Activated T-cell treated with anti-CD3 and anti-CD28 coated beads for 4 hours (primary cell): ENCODE measurements at places on chromosomes 12 and 14.

DNA sequence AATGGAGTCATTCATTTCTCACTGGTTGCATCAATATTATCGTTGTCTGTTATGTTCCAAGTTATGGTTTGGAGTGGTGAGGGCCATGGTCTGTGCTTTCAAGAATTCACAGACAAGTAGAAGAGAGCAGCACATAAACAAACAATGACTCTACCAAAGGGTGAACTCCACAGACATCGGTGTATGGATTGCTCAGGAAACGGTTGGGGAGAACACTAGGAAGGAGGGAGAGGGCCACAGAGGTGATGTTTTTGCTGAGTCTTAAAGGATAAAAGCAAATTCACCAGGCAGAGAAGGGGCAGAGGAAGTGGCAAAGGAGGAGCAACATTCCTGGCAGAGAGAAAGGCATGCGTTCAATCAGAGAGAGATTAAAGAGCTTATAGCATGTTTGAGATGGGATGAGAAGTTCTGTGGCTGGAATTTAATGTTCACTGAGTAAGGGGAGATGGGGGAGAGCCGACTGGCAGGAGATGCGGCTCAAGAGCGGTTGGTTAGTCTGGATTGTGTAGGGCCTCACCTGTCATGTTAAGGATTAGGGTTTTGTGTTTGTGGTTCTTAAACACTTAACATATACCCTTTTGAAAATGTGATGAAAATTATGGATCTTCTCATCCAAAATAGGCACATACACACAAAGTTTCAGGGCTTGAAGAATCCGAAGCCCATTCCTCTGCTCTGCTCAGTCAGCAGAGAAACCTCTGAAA is 42.3 kb upstream of the FRMD6 start:
- no peak for DNase-seq

DNA sequence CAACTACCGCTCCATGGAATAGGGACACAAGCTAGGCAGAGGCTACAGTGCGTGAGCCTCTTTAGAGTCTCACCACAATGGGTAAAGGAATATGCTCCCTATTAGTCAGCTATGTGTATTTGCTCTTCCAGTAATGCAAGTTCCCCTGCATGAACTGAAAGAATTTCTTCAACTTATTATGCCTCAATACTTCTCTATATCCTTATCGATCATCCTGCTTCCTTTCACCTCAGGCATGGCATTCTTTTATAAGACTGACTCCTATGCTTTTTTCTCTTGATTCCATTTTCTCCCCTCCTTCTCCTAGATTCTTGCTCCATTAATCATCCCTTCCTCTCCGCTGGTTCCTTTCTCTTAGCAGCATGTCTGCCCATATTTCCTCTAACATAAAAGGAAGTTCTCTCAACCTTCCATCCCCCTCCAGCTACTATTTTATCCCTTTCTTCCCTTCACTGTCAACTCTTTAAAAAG is 94.5 kb upstream of the CPM start:
- no peak for DNase-seq

- no peak for DNase-seq
These were observed 102.3 kb downstream of the CALM1 start for GRCh38 chr14:90499121-90499520.

DNA sequence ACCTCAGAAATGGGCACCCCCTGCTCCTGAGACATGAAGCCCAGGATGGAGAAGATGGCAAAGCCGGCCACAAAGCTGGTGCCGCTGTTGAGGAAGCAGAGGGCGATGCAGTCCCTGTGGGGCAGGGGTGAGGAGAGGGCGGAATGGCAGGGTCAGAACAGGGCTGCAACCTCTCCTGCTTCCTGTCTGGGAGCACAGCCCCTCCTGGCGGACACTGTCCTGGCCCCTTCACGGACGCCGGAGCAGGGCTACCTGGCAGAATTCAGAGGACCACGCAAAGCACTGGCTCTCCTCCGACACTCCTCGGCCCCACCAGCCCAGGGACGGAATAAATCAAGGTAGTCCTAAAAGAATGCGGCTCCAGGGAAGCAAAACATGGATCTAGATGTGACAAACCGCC is 12.4 kb upstream of the SLC6A12 start:
- DNase-seq = no peak

DNA sequence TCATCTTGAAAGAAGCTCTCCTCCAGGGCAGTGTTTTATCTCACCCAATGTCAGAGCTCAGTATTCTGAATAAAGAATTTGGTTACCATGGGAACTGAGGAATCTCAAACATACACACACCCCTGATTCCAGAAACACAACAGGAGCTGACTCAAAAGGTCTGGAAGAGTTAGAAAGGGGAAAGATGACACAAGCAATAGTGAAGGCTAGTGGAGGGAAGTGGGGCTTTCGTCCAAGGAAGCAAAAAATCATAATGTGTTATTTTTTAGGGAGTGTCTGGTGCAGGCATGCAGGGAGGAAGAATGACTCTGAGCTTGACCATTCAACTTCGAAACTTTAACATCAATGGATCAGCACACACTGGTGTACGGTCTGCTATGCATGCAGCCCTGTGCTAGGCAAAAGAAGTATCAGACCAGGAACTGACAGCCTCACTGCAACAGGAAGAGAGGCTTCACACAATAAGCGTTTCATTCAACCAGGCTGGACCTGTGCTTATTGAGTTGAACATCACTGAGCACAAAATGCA is 20.3 kb downstream of the HEBP1 start:
- no peak for DNase-seq

DNA sequence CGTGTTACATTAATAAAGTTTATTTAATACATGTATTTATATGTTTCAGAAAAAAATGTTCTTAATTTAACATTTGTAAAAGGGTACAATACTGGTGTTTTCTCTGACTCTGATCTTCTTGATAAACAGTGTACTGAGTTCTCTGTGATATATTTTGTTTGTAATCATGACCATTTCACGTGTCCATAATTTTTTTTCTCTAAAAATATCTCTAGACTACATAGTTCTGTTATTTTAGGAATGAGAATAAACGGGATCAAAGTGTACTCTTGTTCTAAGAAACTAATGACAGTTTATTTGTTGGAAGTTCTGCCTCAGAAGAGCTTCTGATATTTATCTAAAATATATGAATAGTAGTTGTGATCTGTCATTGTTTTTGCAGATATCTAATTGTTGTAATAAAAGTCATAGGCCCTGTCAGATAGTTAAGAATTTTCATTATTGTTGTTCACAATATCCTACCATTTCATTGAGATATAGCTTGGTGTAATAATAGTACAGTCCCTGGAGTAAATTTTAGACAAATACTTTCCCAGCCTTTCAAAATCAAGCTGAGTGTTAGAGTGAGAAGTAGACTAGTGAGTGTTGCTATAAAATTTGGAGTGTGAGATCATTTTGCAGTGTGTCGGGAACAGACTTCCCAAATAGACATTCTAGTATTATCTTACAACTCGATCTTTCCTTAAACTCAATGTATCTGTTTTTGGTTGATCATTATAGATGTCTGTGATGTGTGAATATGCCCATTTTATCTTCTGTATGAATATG is 86.2 kb downstream of the ERC1 start:
- no peak for DNase-seq

GRCh38 chr12:106271575-106272505 is 24.0 kb upstream of the CKAP4 start:
- no peak for DNase-seq

DNA sequence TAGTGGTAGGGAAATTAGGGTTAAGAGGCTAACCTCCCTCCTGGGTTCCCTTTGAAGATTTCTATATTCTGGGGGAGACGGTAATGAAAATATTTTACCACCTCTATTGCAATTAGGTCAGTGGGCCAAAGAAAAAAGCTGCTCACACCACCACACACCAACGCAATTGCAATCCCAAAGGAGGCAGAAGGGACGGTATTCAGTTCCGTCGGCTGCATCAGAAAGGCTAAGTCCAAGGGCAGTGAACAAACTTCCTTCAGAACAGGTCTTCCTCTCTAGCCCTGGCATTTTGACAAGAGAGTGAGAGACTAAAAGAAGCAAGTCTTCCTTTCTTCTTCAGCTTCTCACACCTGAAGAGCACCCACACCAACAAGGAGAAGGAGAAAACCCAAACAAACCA is 51.2 kb downstream of the OTX2 start:
- DNase-seq = no peak

- peak; percentile 90 for DNase-seq
These were observed 31.2 kb downstream of the TC2N start for GRCh38 chr14:91835920-91836843.

DNA sequence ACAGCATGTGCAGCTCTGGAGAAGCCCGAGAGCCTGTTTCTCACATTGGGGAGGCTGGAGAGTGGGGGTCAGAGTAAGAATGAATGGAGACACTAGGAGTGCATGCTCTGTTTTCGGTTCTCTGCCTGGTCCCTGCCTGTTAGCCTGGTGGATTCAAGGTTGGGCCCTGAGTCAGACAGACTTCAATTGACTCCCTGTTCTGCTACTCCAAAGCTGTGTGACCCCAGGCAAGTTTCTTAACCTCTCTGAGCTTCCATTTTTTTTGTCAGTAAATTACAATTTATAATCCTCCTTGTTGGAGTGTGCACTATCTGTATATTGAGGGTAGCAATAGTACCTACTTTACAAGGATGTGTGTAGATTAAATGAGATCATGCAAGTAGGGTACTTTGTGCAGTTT is 102.6 kb upstream of the ESRRB start:
- no peak for DNase-seq

DNA sequence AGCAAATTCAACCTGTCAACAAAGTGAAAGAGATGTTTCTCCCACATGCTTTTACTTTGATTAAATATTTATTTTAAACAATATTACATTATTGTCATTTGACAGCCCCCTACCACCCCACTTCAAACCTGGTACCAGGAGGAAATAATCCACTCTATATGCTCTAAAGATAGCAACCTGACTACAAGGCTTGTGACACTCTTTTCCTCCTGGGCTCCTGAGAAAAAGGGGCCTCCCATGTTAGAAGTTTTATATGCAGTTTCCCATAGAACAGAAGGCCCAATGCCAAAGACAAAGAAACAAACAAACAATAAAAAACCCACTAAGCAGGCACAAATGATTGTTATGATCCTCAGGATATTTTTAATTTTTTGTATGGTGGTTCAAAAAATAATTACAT is 73.6 kb downstream of the RPS29 start:
- no peak for DNase-seq

DNA sequence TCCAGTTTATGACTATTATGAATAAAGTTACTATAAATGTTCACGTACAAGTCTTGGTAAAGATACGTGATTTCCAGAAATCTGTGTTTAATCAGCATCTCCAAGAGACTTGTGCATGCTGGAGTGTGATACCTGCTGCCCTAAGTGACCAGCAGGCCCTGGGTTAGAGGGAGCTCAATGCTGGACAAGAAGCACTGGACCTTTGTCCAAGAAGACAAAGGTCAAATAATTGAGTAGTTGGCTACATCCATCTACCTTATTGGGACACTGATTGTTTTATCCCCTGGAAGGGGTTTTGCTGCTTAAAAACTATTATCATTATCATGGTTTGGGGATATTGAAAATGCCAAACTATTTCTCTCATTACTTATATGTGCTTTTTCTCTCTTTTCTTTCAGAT is 37.0 kb upstream of the CHST11 start:
- DNase-seq = no peak

- no peak for DNase-seq
These were observed 379.8 kb downstream of the DPF3 start for GRCh38 chr14:72513965-72514659.

GRCh38 chr14:55430024-55430690 is 10.3 kb downstream of the TBPL2 start:
- peak; percentile 51 for DNase-seq

DNA sequence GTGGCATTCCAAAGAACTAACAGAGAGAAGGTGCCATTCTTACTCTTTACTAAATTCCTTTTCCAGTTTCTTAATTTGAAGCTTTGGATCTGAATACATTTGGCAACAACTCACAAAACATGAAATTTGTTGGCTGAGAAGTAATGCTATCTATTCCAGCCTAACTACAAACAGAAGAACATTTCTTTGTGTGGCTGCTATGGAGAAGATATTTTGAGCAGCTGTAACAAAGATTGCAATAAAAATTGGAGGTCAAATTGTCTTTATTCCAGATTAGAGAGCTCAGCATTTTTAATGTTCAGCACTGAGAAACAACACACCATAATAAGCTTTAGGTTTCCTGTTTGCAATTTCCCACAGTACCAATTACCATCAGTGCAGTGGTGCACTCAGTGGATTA is 835.8 kb upstream of the FLRT2 start:
- DNase-seq = no peak

DNA sequence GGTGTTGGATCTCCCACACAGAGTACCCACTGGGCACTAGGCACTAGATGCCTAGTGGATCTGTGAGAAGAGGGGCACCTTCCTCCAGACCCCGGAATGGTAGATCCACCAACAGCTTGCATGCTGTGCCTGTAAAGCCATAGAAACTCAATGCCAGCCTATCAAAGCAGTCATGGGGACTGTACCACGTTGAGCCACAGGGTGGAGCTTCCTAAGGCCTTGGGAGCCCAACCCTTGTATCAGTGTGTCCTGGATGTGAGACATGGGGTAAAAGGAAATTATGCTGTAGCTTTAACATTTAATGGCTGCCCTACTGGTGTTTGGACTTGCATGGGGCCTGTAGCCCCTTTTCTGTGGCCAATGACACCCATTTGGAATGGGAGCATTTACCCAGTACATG is 1024.9 kb downstream of the TMEM121 start:
- DNase-seq = no peak

GRCh38 chr14:103033681-103034096 is 23.7 kb downstream of the CDC42BPB start:
- DNase-seq = no peak

DNA sequence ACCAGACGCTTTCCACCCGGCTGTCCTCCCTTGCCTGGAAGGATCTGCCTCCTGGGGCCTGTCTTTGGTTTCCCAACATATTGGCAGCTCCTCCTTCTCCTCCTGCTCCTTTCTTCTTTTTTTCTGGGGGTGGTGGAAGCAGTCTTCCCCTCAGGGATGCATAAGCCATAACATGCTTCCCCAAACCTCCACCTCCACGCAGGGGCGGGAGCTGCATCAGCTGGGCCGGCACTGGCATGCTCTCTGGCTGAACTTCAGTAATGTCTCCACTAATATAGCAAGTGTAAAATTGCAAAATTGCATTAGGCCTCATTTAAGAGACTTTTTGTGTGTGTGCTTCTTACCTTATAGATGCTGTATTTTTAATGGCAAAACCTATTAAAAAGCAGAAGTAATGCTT is 58.6 kb downstream of the GLT1D1 start:
- DNase-seq = no peak

GRCh38 chr12:46259071-46259470 is 9.8 kb downstream of the SLC38A1 start:
- DNase-seq = no peak

DNA sequence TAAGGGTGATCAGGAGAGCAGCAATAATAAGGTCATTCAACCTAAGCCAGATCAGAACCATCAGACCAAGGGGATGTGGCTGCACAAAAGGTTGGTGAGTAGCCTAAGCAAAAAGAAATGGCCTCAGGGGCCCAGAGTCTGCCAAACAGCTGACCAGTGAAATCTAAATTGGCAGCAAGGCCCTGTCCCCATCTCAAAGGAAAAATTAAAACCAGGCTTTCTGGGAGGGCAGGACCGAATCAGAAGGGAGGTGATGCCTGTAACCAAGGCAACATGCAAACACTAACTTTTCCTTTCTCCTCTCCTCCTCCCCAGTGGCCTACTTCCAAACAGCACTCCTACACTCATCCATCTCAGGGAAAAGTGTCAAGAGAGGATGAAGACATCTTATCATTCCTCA is 256.4 kb downstream of the NUAK1 start:
- no peak for DNase-seq

- no peak for DNase-seq
These were observed 521.0 kb upstream of the ATP2B1 start for GRCh38 chr12:90229407-90230170.
